ENCODE measurements at places on chromosomes 3 and 15.

DNA sequence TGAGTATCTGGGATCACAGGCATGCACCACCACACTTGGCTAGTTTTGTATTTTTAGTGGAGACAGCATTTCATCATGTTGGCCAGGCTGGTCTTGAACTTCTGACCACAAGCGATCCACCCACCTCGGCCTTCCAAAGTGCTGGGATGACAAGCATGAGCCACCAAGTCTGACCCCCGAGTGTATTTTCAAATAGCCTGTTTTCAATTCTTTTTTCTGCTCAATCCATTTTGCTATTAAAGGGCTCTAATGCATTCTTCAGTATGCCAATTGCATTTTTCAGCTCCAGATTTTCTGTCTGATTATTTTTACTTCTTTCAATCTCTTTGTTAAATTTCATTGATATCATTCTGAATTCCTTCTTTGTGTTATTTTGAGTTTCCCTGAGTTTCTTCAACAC is 5.8 kb downstream of the OR5H6 start:
- no peak for DNase-seq

- no peak for DNase-seq
These were observed 15.8 kb upstream of the RBSN start for GRCh38 chr3:15114466-15115358.

DNA sequence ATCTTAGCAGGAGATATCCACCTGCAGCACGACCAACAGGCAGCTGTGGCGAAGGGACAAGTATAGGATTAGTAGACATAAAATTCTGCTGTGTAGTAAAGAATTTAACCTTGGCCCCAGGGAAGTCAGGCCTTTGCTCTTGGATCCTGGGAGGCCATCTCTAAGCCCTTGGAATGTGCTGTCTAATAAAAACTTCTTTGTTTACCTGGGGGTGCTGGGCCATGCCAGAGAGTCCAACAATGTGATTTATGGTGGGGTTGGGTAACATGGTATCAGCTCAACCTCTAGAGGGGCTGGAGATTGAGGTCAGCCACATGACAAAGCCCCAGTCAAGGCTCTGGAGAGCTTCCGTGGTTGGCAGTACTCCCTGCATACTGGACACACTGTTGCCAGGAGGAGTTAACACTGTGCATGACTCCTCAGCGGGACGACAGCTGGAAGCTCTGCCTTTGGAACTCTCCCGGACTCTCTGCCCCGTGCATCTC is 52.4 kb downstream of the HEG1 start:
- DNase-seq: no peak

- DNase-seq: peak; percentile 32
These were observed 976 bp downstream of the DIS3L start for GRCh38 chr15:66294157-66294931.

GRCh38 chr15:39180483-39180933 is 400.4 kb upstream of the THBS1 start:
- DNase-seq: no peak

GRCh38 chr3:43736558-43737440 is 46.1 kb downstream of the ABHD5 start:
- no peak for DNase-seq

DNA sequence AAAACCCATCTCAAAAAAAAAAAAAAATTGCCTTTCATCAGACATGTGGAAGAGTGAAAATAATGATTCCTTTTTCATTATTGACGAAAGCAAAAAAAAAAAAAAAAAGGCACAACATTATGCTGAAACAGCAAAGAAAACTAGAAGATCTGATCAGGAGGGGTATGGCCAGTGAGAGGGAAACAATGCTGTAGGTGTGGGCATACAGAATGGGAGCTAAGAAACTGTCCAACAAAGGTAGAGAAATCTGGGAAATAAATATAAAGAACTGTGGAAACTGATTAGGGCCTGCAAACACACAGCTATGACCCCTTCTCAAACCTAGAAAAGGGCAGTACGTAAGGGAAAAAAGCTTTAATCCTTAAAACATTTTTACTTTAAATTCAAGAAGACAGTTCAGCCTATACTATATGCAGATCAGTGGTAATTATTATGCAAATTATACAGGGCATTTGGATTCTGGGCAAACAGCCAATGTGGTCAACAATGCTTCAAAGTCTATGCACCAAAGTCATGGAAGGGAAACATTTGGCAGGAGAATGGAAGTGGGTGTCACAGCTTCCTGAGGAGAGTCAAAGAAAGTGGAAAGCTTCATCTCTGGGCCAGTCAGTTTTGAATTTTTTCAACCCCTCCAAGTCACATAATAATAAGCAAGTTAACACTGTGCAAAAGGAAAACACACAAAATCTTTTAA is 68.3 kb upstream of the SLC12A8 start:
- DNase-seq: peak; percentile 24

- DNase-seq: no peak
These were observed 505.9 kb downstream of the SI start for GRCh38 chr3:164572436-164572835.

- DNase-seq: no peak
These were observed 14.0 kb upstream of the DYNC1LI1 start for GRCh38 chr3:32584660-32585059.

- no peak for DNase-seq
These were observed 207.1 kb downstream of the GBE1 start for GRCh38 chr3:81554388-81554787.

DNA sequence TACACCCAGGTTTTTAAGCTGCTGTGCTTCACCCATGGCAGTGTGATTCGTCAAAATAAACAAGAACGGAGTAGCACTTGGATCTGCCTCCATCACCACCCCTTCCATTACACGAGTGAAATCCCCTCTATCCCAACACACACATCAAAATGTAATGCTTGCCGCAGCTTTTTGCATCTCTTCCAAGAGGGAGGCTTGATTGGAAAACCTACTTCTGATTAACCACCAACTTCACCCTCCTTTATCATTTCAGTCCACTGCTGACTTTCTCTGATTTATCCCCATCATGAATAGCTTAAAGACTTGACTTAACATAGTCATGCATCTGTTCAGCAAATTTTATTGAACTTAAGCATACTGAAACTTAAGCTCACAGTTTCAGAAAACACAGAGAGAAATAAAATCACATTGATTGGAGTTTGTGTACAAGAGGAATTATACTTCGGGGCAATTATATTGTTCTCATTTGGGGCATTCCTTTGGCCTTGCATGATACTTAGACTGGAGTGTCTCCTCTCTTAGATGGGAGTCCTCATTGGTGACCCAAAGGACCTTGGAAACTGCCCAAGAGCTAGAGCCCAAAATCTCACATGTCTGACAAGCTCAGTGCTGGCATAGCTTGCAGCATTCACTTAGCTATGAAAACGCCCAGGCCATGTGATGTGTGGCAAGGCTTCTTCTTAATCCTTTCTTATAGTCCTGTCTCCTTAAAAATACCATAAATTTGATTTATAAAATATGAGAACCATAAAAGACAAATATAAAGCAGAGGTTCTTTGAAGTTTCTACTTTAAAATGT is 124.3 kb upstream of the UMPS start:
- no peak for DNase-seq

DNA sequence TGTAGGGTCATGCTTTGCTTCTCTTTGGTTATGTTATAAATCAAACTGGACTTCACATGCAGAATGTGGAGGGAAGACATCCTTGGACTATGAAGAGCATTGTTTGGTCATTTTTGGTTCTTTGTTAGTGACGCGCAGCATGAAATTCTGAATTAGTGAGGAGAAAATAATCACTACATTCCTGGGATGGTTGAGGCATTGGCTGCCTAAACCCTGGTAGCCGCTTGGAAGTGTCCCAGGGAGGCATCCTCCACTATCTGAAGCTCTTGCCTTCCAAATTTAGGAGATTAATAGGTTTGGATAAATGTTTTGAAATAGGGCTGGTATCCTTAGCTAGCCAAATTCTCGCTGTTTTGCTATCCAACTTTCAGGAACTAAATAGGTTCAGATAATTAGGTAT is 96.2 kb downstream of the CLSTN2 start:
- no peak for DNase-seq
